ENCODE measurements at places on chromosomes 6 and 20.

GRCh38 chr20:62269871-62270270 lies 31.6 kb downstream of the OSBPL2 start:
- no peak for DNase-seq

- no peak for DNase-seq
Observed at GRCh38 chr6:167275436-167275835, 15.7 kb upstream of the UNC93A start.

DNA sequence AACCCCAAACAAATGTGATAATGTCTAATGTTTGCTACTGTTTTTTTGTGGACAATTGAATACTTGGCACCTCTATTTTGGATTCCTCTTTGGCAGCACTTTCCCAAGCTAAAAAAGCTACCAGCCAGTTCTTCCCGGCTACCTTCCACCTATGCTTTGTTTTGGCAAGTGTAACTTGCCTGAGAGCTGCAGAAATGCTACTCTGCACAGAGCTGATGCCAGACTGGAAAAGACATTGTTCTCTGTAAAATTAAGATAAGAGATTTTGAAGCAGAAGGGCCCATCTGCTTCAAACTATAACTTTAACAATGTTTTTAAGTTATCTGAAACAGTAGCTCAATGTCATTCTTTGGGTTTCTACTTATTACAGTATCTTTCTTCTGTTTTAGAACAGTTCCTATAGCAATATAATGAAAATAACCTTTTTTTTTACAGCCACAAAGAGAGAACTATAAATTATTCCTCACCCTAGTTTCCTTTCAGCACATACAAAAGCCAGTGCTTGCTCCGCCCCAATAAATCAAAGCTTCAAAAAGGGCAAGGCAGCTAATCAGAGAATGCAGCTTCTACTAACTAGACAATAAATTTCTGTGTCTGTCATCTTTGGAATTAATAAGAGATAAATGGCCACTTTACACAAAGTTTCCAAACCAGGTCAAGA lies 183.1 kb downstream of the UBE3D start:
- no peak for DNase-seq

DNA sequence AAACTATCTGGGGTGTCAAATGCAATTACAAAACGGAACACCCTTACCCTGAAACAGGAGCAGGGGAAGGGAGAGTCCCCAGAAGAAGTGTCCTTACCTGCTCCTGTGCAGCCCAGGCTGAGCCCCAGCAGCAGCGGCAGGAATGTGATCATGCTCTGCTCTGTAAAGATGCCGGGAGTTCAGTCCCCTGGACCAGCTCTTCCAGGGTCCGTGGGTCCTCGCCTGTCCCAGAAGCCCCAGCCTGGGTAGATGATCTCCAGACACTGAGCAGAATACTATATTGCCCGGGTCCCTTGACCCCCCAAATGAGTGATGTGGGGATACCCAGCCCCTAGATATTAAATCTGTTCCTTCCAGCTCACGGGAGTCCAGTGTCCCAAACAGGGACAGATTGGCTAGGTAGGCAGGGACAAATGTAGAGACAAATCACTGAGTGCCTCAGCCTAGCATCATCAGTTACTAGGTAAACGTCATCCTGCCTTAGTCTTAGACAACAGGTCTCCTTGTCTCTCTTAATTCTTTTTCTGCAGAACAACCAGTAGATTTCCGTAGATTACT lies at the start of gene HLA-DMB:
Gene HLA-DMB (minus strand): TSS at position 373 of the 558 bp plus-strand sequence. CDS start 221 bp downstream, at position 152.
- peak; percentile 80 for DNase-seq

DNA sequence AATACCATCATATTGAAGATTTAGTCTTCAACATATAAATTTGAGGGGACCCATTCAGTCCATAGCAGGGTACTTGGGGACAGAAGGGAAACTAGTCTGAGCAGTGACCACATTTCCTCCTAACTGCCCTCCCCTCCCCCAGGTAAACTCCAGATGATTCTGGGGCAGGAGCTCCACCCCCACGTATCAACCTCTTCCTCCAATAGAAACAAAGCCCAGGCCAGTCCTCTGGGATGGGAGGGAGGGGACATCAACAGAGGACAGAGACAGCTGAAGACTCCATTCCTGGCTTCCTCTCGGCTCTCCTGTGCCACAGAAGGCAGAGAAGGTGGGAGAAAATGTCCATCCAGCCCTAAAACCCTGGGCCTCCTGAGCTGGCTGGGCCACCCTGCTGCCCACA lies 85.0 kb upstream of the TOP1 start:
- no peak for DNase-seq

DNA sequence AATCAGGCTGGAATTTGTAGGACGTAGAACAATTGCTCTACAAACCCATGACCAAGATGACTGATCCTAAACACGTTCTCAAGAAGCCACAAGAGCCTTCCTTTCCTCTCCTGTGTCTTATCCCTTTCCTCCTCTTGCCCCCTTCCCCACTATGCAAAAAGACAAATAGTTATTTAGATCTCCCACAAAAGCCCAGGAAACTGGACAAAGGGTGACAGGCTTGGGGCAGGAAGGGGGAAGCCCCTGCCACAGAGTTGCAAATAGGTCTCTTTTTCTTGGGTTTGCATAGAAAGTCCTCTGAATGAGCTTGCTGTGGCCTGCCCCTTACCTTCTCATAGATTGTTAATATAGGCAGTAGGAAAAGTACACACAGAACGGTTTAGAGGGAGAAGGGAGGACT lies 377.1 kb upstream of the BTBD3 start:
- no peak for DNase-seq

DNA sequence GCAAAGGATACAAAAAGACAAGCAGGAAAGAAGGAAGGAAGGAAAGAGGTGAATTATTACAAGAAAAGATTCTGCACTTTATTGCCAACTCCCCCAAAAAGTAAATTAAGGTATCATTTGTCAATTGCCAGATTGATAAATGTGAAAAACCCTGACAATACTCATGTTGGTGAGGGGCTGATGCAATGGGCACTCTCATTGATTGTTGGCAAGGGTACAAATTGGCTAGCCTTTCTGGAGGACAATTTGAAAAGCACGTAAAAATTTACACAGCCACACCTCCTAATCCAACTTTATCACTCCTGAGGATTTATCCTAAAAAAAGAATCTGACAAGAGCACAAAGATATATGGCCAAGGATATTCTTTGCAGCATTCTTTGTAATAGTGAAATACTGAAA lies 47.7 kb downstream of the SCML4 start:
- no peak for DNase-seq

GRCh38 chr20:52425253-52425652 lies 233.7 kb upstream of the ZFP64 start:
- no peak for DNase-seq

DNA sequence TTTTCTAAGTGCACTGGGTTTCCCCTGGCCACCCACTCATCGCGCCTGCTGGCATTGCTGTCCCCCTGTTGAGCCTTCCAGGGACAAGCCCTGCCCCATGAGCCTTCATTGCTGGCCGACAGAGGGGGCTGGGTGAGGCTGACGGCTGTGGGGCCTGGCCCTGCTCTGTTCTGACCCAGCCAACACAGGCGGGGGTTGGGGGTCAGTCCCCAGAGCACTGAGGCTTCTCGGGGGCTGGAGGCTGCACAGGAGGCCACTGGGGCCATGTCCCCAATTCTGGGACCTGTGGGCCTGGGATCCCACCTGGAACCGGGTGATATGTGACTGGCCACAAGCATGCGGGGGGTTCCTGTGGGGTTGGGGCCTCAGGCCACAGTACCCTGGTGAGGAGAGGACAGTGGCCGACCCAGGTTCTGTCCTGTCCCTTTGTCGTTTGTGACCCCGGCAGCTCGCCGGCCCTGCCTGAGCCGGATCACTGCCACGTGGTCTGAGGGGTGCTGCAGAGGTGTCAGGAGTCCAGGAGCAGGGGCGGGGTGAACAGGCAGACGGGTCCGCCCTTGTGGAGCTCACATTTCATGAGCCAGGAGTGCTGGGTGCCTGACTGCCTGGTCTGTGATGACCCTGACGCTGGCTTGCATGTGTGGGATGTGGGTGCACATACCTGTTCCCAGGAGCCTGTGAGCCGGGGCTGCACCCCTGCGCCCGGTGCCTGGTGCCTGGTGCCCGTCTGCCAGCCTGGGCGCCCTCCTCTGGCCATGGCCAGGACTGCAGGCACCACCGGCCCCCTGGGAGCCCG lies 2.1 kb upstream of the COL20A1 start:
- DNase-seq: peak; percentile 44

GRCh38 chr6:45697605-45698004 lies 318.1 kb downstream of the CLIC5 start:
- no peak for DNase-seq

DNA sequence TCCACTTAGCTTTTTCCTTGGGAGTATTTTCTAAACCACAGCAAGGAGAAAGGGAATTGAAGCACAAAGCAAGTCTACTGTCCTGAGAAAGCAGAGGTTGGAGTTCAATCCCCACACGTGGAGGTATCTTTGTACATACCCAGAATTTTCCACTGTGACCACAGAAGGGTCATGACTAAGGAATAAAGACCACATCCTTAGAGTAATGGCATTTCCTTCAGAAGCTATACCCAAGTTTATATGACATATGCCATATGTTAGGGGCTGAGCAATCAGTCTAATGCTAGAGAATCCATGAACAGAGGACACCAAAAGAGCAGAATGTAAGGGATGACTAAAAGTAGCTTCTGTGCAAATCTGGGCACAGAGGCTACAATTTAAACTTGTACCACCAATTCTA lies 46.4 kb downstream of the ATG5 start:
- no peak for DNase-seq

- no peak for DNase-seq
Observed at GRCh38 chr6:50709366-50709734, 4.0 kb upstream of the TFAP2D start.

- peak; percentile 7 for DNase-seq
Observed at GRCh38 chr20:20017844-20018185, 653 bp downstream of the NAA20 start.

DNA sequence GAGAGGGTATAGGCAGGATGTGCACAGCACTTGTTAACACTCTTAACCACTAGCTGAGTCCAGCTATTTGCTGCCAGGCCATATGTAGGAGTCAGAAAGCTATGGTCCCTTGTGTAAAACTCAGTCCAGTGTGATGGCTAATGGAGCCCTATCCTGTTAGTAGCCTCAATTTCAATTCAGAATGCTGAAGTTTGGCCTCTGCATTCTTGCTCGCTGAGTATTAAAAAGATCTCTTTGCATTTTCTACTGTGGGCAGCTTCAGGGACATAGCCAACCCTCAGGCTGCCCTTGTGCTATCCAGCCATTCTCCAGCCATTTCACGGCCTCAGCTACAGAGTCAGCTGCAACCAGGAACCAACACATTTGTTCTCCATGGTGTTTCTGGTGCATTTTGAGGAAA lies 92.5 kb downstream of the SPTLC3 start:
- no peak for DNase-seq

- no peak for DNase-seq
Observed at GRCh38 chr6:17923401-17923863, 64.0 kb downstream of the KIF13A start.

DNA sequence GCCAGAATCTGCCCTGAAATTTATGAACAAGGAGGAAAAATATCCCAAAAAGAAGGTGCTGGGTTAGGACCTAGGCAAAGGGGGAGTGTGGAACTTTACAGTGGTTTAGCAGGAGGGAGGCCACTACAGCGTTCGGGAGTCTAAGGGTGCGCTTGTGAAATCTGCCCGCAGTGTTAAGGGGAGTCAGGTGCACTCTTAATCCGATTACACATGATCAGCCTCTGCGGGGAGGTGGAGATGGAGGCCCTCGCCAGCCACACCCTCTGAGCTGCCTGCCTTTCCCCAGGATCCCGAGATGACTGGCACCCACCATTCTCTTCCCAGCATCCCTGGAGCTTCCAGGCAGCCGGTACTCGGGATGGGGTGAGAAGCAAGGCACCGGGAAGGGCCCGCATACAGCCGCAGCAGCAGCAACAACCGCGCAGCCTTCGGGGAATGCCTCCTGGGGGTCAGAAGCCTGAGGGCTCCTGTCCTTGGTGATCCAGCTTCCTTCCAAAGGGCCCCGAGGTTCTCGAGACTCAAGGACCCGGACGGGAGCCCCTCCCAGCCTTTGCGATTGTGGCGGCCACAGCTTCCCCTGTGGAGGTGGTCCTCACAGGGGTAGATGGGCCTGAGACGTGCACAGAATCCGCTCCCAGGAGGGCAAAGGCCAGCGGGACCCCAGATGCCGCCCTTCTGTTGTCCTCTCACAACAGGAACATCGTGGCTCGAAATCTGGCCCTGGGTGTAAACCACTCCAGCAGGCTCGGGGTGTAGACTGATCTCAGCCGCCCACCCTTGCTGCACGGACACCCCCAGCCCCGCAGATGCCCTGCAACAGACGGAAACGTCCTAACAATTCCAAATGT lies 57.3 kb upstream of the CST7 start:
- DNase-seq: no peak

DNA sequence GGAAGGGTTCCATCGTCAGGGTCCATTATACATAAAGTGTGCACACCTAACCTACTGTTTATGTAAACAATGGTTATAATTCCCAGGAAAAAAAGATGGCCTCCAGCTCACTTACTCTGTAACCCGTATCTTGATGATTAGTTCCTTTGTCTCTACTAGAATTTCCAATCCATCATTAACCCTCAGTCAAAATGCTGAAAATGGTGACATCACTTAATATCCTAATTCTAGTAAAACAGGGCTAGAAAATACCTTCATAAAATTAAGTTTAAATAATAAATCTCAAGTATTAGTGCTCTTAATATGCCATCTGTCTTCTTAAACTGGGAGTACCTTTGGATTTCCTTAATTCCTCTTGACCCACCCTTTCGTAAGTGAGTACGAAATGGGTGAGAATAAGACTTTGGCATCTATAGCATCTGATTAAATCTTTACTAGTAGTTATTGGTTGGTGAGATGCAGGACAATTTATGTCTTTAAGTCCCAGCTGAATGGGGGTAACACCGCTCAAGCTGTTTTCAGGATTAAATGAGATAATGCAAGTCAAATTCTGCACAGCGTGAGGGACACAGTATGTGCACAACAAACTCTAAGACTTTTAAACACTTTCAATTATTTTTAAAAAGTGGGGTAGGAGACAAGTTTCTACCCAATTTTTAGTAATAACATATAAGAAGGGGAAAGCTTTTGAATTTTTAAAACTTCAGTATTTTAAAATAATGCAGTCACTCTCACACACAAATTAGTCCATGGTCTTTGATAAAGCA lies 1.6 kb downstream of the HMGN3 start:
- no peak for DNase-seq

DNA sequence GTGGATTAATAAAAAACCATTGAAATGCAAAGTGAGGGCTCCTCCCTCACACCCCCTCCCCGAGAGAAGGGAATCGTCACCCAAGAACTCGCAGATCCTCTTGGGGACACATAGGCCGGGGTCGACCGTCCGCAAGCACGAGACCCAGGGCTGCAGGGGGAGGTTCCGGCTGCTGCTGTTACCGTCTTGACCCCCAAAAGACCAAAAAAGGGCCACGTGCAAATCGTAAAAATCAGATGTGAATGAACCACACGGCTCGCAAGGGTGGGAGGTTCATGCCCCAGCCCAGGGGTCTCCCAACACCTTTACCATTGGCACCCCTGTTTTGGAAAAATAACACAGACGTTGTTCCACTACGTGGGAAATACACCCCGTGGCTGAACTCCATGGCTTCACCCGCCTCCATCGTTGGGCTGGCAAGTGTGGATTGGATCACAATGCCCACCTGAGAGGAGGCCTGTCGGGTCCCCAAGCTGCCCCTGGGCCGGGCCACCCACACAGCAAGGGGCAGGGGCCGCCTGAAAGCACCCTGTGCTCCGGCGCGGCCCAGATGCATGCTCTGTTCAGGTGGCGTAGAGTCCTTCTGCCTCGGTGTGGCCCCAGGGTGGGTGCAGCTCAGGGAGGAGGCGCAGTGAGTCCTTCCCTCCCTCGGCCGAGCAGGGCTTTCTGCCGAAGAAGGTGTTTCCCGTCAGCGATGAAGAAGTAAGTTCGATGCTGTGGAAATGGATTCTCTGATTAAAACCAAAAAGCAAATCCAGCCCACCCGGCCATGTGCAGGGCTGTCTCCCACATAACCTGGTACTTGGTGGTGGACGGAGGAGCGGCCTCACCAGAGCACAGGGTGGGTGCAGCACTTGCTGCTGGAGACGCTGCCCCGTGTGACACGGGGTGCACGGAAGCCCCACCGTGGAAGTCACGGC lies 85.0 kb downstream of the YTHDF1 start:
- DNase-seq: no peak

Measured in CD4-positive, alpha-beta T cell treated with Interleukin-2 at 100 ng/mL for 4 hours (primary cell).